Aorta (tissue), 5 donors: ENCODE measurements at places on chromosomes 3 and 15. TPM values are rescaled to one million over a fixed set of nuclear protein-coding genes. Genes with fewer than 3 reads are reported as not detected.

GRCh38 chr15:29968099-29968894, 114.5 kb upstream of the GOLGA8J start:
- no peak for DNase-seq
- no peak overlapping the region for H3K27ac ChIP-seq
- no peaks in the 10 kb centered on the region for H3K27me3 ChIP-seq

- no peak overlapping the region for H3K4me3 ChIP-seq
- no peaks in the 10 kb centered on the region for H3K27me3 ChIP-seq
- no peaks in the 10 kb centered on the region for H3K36me3 ChIP-seq
- no peaks in the 10 kb centered on the region for H3K4me1 ChIP-seq
- DNase-seq: no peak
Measured at GRCh38 chr15:58870451-58870850, 63.0 kb downstream of the SLTM start.

GRCh38 chr3:194508491-194509453, 22.0 kb upstream of the ATP13A3 start:
- H3K4me3 ChIP-seq: no peak overlapping the region
- no peak overlapping the region for H3K27ac ChIP-seq
- no peak for DNase-seq
- H3K36me3 ChIP-seq: no peaks in the 10 kb centered on the region

DNA sequence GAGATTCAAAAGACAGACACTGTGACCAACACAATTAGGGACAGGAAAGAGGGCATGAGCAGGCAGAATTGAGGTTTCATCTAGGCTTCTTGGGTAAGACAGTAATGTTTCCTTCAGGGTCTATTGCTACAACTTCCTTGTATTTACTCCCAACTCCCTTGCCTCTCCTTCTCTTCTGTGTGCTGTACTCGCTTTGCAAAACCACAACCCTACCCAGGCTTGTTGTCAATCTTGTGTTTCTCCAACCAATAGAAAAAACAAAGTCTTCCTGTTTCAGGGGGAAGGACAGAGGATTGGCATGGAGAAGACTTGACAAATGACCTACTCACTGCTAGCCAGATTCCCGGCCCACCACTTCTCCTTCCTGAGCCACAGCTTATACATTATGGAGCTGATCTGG, 36.3 kb upstream of the MASP1 start:
- H3K4me3 ChIP-seq: no peak overlapping the region
- H3K4me1 ChIP-seq: no peaks in the 10 kb centered on the region
- no peak overlapping the region for H3K27ac ChIP-seq
- no peaks in the 10 kb centered on the region for H3K36me3 ChIP-seq
- H3K27me3 ChIP-seq: no peaks in the 10 kb centered on the region

Gene A4GNT
- polyA plus RNA-seq: not detected
